ENCODE measurements at places on chromosomes 5 and 9.

GRCh38 chr9:92968081-92968480 lies 20.8 kb downstream of the FGD3 start:
- DNase-seq = no peak

GRCh38 chr9:136950656-136951276 lies 1.3 kb upstream of the LCN12 start:
- no peak for DNase-seq

- DNase-seq = no peak
These were observed 19.0 kb upstream of the SCAMP1 start for GRCh38 chr5:78341440-78341839.

GRCh38 chr9:133999851-134000265 lies 7.7 kb upstream of the VAV2 start:
- DNase-seq = no peak

DNA sequence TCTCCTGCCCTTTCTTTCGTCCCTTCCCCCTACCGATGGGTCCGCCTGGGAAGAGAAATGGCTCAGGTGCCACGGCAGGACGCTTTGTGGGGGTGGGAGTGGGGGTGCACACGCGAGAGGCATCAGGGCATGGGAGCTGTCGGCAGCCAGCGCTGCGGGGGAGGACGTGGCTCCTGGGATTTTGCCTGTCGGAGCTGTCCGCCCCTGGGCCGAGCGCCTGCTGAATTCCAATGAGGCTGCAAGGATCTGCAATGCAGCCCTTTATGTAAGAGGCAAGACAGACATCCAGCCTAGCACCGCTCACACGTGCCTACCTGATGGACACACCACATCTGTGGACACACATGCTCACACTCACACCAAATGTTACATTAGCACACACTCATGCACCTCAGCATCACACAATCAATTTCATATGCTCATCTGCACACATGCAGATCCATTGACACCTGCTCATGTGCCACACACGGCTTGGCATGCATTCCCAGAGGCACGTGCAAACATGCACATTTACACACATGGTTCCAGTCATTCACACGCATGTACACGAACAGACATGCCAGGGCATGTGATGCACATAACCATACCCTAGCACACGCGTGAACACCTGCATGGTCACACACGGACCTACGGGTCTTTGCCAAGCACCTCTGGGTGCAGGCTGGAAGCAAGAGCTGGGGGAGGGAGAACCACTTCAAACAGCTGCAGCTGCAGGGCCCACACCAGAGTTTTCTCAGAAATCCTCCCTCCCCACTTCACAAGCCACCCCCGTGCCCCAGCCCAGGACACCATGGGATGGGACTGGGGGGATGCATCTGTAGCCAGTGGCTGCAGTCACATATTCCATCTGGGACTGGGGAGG lies 1.4 kb downstream of the GRIN1 start:
- no peak for DNase-seq

DNA sequence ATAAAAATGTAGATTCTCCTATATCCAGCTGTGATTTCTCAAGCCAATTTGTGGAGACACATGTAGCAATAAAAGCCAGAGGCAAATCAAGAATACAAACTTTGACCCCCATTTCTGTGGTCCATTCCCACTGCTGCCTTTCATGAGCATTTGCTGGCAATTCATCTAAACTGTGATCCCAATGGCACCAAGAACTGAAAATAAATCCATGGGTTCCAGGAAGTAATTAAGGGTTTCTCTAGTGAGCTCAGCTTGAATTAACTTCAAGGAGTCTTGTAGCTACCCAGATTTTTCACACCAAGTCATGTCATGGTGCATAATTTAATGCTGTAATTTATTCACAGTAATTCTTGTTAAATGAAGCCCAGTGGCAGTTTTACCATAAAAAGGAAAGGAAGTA lies 145.0 kb upstream of the SMC2 start:
- DNase-seq = no peak

GRCh38 chr5:51380603-51381207 lies 2.5 kb upstream of the ISL1 start:
- DNase-seq = no peak

DNA sequence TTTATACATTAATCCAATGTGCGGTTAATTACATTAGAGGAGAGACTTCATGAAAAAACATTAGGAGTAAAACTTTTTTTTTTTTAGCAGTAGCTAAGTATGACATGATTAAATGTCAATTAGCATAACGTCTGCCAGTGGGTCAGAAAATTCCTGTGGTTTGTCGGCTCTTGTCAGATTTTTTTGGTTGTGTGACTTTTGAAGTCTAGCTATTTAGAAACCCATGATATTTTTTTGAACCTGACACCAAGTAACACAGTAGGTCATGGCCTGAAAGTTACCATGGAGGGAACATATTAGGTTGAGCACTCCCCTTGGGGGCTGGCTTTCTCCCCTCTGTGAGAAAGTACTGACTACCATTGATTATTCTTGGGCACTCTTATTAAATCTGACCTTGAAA lies 84.8 kb upstream of the ALDH1A1 start:
- DNase-seq = no peak

Data from stimulated activated CD8-positive, alpha-beta memory T cell treated with anti-CD3 and anti-CD28 coated beads, Interleukin-4, amount 100 ng/mL, for 1 hour (primary cell).